ENCODE measurements at places on chromosomes 1 and 21.

- peak; percentile 34 for DNase-seq
These were observed 486 bp downstream of the SLC27A3 start for GRCh38 chr1:153775458-153776327.

DNA sequence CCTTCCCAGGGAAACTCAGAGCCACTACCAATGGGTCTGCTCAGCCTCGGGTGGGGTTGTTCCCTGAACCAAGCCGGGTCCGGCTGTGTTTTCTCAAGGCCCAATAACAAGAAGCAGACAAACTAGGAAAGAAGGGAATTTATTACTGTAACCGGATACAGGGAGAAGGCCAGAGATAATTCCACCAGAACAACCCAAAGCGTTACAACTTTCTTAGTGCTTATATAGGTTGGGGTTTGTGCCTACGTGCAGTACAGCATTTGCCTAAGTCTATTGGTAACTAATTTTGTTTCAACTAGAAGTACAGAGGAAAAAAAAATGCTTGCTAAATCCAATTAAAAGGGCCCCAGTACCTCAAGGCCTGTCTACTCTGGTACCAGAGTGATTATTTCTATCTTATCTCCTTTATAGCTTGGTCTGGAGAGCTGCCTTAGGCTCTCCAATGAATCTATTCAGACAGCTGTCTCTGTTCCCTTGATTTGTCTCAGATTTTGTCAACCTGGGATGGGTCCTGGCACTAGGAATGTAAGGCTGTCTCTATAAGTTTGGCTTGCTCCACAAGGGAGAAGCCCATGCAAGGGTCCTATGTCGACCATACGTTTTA lies 57.3 kb upstream of the CCDC190 start:
- DNase-seq, result no peak

DNA sequence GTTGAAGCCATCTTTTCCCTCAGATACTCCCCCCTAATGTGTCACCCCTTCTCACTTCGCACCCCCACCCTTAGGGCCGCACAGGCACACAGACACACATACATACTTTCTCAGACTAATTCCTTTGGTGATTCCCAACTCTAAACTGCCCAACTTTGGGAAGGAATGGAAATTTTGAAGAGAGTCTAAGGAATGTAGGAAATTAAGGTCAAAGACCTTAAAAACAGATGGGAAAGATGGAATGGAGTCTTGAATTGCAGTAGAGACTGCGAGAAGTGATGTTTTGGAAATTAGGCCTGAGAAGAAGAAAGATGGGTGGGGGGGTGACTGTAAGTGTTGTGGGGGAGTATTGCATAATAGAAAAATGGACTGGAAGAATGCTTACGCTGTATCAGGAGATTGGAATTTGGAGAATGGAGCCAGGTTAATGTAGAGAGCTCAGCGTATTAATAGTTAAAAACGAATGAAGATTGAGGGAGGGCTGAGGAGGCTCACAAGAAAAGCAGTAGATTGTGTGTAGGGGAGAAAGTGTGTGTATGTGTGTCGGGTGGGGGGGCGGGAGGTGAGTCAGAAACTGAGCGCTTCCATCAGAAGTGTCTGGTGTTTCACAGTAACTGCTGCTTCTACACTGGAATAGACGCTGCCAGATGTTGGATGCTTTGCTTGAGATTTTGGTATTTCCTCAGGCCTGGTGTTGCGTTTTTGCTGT lies 1.7 kb downstream of the PIP5K1A start:
- DNase-seq, result no peak

DNA sequence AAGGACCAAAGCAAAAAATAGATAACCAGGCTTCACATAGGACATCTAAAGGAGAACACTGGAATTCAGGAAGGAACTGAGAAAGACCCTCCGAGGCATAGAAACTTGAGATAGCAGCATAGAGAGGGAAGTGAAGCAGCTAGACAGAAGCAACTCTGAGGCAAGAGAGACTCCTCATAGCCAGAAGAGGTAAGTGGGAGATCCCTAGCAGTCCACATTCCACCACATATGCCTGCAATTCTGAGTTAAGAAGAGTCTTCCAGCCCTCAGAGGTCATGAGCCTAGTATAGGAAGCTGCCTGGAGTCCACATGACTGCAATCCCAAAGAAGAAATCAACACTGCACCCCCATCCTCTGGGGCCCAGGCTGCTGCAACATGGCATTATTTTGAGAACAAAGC lies 13.9 kb upstream of the FGGY start:
- DNase-seq, result no peak

DNA sequence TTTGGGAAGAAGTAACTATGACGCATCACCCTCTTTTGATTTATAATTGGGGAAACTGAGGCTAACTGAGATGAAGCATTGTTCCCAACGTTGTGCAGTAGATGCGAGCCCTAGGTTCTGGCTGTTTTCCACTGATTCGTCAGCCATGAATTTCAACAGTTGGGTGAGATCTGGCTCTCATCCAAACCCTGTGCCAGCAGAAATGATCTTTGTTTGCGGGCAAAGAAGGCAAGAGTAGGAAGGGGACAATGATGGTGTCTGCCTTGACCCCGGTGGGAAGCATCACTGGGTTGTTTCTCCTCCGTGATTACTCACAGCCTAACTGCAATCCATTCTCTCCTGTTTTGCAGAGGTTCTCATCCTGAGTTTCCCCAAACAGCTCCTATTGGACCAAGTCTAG lies 142.3 kb downstream of the MIS18A start:
- no peak for DNase-seq

DNA sequence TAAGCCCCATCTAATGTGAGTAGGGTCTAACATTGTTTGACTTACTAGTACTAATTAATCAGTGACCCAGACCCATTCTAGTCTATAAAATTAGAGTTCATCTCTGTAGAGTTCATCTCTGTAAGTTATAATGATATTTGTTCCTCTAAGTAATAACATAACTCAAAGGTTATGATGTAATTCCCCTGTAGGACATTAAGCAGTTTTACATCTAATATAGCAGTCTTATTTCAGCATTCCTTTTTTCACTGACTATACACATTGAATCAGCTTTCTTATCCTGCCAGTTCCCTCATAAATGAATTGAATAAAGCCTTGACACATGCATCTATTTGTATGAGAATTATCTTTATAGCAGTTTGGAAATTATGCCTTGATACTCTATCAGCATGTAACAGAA lies 90.9 kb downstream of the SH3GLB1 start:
- no peak for DNase-seq

All from NCI-H2081 treated with DMSO at 0.1 percent for 48 hours (cell line).